Chondrocyte (in vitro differentiated cells): ENCODE measurements at places on chromosomes 7 and 10. TPM values are rescaled to one million over a fixed set of nuclear protein-coding genes. Genes with fewer than 3 reads are reported as not detected.

Gene AKR1C8
- not detected in 3 replicates for total RNA-seq

Gene BHLHA15
- total RNA-seq, result 0.32 to 1.2 TPM in 2 of 3 replicates, not detected in the other

DNA sequence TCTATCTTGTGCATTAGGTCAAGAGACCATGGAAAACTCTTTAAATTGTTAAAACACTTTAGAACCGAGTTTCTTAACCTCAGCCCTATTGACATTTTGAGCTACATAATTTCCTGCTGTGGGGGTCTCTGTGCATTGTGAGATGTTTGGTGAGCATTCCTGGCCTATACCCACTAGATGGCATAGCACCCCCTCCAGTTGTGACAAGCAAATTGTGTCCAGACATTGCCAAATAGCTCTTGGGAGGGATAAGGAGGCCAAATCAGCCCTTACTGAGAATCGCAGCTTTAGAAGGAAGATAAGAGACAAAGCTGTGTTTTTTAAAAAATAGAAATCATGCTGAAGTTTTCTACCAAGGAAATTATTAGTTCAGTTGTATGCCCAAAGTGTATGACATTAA, 1158.5 kb upstream of the C7orf33 start:
- DNase-seq, result no peak
- H3K27me3 ChIP-seq, result no peaks in the 10 kb centered on the region
- no peak overlapping the region for H3K27ac ChIP-seq
- no peaks in the 10 kb centered on the region for H3K4me1 ChIP-seq

Gene IDI2
- total RNA-seq, result not detected in 3 replicates
